D341Med (cell line): ENCODE measurements at places on chromosomes 16 and 17.
A peak's percentile ranks its signal among the peaks of the same experiment; 100 is the strongest.

DNA sequence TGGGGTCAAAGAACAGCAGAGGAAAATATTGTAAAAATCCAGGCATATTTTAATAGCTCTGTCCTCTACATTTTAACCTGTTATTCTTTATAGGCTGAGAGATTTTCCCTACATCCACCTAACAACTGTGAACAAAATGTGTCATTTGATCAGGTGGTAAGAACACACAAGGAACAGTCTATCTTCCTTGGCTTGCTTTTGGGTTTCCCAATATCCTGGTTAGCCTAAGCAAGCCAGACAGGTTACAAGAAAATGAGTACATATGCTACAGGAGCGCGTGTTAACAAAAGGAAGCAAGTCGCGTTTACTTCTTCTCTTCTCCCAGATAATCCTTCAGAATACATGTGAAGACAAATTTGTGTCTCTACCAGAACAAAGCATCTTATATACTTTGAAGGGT lies 31.0 kb upstream of the PITPNM3 start:
- DNase-seq = no peak

DNA sequence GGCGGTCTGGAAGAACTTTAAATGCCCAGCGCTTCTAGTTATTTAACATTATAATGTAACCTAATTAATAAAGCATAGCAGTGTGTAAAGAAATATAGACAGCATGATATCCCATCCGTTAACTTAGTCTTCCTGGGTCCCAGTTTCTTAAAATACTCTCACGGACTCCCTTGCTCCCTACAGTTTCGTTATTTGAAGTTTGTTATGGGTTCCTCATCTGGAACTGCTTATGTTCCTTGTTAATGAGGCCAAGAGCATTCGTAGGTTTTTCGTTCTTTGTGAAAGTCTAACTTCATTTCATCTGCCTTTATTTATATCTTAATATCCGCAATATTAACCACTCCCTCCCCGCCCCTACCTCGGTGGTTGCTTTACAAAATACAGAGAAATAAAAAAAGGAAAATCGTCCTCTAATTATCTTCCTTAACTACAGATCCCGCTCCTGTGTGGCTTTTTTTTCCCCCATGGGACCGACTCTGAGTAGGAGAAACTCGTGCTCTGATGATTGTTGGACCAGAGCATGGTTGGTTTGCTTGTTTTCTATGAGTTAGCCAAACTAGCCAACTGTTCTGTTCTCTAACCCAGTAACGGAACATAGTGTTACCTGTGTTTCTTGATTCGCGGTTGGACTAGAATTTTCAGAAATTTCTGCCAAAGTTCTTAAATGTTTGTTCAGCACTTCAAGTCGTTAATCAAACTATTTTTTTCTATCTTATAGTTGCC lies 863 bp downstream of the ADPRM start:
- DNase-seq = no peak

- DNase-seq = no peak
Measured at GRCh38 chr17:17077861-17078732, 35.8 kb downstream of the MPRIP start.

DNA sequence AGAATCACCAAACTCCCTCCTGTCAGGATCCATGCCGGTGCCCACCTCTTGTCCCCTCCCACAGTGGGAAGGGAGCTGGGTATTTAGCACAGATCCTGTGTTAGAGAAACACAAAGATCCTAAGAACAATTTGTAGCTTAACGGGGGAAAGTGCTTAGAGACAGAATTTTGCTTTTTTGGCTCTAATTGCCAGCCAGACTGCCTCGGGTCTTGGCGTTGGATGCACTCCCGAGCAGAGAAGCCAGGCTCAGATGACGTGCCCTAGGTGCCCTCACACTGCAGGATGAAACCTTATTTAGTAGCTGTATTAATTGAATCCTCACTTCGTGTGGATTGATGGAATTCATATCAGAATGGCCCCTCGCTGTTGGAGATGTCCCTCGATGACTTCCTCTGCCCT lies 22.5 kb upstream of the MAF start:
- DNase-seq = no peak

DNA sequence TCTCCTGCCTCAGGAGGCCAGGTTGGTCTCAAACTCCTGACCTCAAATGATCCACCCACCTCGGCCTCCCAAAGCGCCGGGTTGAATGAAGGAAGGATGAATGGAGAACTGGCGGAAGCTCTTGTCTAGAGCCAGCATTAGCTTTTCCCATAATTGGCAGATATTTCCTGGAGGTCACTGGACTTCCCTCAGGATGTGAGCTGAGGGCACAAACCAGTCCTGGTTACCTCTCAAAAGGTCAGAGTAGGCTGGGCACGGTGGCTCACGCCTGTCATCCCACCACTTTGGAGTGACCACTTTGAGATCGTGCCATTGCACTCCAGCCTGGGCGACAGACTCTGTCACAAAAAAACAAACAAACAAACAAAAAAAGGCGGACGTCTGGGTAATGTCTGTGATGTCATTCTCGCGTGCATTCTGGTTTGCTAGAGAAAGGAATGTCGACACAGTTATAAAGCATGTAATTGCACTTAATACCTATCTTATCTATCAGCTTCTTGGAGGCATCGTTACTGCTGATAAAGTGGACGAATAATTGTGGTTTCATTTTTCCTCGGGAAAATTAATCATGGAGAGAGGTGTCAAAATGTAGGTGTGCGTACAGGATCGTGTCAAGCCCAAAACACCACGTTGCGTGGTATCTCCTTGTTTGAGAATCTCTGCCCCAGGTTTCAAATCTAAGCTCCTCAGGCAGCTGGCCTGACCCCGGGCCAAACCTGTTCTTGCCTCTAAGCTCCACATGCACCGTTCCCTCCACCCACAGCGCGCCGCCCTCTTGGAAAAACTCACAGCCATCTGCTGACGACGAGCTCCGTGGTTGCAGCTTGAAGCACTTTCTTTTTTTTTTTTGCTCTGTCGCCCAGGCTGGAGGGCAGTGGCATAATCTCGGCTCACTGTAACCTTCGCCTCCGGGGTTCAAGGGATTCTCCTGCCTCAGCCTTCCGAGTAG lies 6.4 kb upstream of the CRK start:
- peak; percentile 56 for DNase-seq

DNA sequence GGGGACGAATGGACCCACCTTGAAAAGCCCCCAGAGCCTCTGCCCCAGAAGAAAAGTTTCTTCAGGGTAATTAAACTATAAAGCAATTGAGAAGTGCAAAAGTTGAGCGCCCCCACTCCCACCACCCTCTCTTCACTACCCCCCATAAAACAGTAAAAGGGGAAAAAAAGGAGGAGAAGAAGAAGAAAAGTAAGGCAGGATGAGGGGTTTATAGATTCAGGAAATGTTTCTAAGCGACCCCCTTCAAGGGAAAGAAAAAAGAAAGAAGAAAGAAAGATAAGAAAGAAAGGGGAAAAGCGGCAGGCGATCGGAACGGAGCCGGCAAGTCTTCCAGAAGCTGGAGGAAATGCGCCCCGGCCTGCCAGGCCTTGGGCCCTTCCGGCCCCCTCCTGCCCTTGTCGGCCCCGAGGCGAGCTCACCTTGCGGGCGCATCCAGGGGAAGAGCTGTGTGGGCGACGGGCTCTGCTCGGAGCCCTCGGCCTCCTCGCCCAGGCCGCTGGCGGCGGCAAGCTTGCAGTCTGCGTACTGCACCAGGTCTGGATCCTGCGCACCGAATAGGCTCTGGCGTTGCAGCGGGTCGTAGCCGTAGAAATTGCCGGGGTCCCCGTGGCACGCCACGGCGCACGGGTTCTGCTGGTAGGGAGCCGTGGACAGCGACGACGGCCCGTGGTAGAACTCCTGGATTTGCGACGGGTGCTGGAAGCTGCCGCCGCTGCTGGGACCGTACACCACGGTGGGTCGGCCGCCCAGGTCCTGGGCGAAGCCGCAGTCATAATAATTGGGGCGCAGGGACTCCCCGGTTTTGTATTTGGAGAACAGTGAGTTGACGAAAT lies 1.0 kb downstream of the HOXB8 start:
- DNase-seq = peak; percentile 73

GRCh38 chr17:6556121-6557039 lies at the start of gene PITPNM3:
TSS of gene PITPNM3 (minus strand) at chr17:6556555. CDS start at chr17:6556406, 149 bp downstream.
- peak; percentile 55 for DNase-seq

DNA sequence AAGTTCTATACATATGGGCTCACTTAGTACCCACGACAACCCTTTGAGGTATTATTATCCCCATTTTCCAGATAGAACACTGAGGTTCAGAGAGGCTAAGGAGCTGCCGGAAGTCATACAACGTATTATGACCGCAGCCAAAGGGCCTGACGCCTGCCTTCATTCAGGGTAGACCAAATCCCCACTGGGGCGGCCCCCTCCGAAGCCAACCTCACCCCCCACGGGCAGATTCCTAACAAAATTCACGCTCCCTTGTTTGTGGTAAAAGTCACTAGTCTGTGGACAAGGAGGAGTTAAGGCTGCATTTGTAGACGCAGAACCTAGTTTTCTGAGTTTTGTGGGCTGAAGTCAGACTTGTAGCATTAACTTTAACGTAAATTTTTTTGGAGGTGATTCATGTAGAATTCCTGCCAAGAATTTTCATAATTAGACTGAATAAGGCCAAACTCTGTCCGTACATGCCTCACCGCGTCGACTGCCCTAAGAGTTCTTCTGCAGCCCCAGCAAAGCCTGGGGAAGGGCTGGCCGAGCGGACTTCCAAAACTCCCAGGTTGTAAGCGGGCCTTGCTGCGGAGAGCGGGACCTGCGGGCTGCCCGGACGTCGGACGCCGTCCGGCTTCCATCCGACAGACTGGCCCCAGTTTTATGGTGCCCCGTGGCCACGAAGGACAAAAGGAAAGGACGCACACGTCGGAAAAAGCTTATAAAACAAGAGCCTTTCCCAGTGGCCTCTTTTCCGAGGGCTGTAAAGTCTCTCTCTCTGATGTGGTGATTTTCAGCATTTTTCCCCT lies 75.7 kb downstream of the NXN start:
- DNase-seq = no peak

DNA sequence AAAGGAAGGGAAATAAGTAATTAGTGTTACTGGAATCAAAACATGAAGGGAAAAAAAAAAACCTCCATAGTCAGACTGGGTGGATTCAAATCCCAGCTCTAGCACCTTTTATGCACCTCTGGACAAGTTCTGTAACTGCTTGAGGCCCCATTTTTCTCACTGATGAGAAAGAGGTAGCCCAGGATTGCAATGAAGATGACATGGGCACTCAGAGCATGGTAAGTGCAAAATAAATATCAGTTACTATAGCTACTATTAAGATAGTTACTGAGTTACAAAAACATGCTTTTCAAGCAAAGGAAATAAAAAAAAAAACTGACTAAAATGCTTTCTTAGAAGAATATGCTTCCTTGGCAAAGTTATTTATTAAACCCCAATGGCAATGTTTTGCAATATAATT lies 58.8 kb downstream of the CEP95 start:
- no peak for DNase-seq

- DNase-seq = no peak
Measured at GRCh38 chr16:628321-629061, 2.3 kb upstream of the WFIKKN1 start.

DNA sequence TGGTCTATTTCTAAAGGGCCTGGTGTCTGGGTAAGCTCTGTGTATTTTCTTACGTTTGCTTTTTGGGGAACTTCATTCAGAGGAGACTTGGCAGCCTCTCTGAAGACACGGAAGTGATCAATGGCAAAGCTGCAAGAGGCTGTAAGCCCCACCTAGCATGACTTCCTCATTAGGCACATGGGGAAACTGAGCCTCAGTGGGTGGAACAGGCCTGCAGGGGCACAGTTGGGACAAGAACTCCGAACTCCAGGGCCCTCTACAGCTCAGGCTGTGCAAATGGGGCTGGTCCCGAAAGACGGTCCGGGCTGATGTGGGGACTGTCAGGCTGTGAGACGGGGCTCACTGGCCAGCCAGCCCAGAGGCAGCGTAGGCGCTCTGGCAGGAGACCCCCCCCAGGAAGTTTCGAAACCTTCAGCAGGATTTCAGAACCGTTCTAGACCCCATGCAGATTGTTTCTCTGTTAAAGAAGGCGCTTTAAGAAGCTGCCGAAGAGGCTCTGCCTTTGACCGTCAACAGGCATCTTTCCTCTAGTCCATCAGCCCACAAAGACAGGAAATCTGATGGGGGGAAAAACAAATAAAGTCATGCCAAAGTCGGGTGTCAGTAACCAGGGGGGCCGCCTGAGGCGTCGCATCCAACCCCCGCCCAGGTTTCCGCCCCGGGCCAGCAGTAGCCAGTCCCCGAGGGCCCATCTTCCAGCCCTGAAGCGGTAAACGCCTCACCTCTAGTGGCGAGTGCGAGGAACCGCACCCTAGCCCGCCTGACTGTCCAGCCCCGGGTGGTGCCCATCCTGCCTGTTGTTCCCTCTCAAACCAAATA lies 79.8 kb upstream of the TBC1D3K start:
- peak; percentile 63 for DNase-seq

DNA sequence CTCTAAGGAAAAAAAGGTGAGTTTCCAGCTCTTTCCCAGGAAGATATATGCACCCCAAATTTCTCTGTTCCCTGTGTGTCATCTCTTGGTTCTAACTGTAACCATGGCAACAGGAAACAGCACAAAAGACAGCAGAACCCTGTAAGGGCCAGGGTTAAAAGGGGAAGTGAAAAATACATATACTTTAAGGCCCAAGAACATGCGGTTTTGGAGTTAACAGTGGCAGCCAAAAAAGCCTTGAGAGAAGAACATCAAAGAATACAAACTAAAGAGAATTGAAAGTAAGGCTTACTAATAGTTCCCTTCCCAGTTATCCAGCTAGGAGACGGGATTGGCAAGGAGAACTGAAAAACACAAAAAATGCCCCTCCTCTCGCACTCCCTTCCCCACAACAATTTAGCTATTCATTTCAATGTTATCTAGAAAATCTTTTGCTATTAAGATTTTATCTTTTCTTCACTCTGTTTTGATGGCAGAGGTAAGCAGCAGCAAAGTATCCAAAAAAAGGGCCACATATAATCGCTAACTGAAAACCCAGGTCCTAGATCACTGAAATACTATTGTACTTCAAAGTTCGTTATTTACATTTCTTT lies 1.5 kb downstream of the SPOP start:
- DNase-seq = no peak

DNA sequence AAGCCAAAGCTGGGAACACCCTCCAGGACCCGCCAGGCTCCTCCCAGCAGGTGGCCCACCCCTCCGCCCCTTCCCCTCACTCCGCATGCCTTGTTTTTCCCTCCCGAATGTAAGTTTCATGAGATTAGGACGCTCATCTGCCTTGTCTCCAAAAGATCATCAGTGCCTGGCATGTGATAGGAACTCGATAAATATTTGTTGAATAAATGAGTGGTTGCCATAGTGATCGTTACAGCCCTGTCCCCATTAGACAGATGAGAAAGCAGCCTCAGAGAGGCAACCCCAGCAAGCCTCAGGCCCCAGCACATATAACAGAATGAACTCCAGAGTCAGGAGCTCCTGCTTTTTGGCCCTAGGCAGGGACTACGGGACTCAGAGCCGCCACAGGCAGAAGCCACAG lies 5.0 kb downstream of the CAMKK1 start:
- DNase-seq = no peak

- no peak for DNase-seq
Measured at GRCh38 chr17:77432034-77432661, 291.4 kb downstream of the SEC14L1 start.

DNA sequence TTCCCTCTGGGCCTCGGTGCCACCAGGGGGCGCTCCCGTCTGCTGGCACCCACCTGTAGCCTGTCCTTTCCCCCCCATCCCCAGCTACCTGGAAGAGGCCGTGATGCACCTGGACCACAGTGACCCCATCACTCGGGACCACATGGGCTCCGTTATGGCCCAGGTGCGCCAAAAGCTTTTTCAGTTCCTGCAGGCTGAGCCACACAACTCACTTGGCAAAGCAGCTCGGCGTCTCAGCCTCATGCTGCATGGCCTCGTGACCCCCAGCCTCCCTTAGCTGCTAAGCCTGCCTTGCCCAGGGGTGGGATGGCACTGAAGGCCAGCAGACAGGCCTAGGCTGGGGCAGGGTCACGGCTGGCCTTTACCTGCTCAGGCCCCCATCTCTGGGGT lies 818 bp upstream of the NRN1L start:
- peak; percentile 80 for DNase-seq
